Globus pallidus (tissue), 1 donor: ENCODE measurements at places on chromosomes 13 and 19.

DNA sequence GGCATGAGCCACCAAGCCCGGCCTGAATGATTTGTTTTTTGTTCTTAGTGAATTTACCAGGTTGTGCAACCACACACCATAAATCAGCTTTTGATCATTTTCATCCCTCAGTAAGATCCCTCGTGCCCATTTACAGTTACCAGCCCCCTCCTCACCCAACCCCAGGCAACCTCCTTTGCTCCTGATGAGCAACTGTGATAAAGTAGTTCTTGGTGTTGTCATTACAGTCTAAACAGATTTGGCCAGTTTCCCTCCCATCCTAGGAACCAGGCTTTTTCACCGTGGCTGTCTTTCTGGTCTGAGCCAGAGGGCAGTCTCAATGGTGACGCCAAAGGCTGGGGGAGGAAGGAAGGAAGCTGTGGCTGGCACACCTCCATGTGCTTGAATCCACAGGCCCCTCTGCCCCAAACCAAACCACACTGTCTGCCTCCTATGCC lies 61.2 kb upstream of the WDFY2 start:
- DNase-seq = peak; percentile 24

- DNase-seq = no peak
These were observed 2.2 kb downstream of the ZIC2 start for GRCh38 chr13:99983499-99984401.

DNA sequence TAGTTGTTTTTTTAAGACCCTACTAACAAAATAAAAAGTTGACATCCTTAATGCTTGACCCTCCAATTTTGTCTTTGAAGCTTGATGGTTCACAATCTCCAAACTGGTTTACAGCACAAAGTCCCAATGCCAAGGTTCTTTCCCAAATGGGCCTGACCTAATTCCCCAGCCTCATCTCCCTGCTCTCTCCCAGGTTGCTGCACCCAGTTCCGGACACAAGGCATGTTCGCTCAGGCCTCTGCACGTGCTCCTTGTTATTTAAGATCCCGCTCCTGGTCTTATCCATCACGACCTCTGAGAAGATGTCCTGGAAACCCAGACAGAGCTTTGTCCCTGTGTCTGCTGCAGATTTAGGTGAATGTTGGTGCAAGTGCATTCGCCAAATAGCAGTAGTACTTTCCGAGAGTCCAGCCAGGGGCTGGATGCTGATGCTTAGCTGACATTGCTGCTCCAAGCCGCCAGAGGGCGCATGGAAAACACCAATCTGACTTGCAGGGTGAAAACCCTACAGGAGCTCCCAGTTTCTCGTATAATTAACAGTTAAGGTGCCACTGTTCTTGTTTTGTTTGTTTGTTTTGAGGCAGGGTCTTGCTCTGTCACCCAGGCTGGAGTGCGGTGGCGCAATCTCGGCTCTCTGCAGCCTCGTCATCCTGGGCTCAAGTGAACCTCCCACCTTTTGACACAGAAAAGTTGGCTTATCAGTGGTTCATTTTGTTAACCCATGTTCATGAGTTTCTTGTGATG lies 18.5 kb downstream of the LYPD3 start:
- peak; percentile 69 for DNase-seq

- DNase-seq = no peak
These were observed 302.6 kb downstream of the ATP8A2 start for GRCh38 chr13:25674371-25674770.

DNA sequence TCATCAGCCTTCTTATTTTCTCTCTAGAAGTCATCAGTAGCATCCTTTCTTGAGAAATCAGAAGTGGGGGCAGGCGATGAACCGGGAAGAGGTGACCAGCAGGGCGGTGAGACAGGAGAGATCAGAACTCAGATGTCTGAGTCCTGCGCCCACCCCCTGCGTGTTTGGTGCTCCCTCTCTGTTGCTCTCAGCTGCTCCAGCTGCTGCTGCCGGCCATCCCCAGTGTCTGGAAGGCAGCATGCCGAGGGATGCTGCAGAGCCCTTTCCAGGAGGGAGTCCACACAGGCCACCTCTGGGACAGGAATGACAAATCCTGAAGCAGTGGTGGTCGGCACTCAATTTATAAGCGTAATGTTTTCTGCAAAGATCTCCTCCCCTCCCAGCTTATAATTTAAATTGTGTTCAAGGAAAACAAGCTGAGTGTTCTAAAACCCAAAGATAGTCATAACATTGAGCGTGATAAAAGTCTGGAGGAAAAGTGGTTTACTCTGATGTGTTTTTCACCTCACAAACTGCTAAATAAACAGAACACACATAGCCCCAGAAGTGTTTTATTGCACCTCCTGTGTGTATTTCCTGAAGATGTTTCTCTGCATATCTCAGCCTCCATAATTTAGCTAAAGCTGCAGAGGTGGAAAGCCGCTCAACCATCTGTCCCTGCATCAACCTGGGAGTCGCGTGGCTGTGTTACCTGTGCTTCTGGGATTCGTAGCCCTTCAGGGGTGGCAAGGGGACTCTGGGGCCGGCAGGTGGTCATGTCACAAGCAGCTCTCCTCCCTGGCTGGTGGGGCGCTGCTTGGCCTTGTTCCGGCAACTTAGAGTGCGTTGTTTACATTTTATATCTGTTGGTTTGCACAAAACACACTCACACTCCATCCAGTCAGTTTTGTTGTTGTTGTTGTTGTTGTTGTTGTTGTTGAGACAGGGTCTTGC lies 191.2 kb downstream of the USP12 start:
- DNase-seq = no peak

DNA sequence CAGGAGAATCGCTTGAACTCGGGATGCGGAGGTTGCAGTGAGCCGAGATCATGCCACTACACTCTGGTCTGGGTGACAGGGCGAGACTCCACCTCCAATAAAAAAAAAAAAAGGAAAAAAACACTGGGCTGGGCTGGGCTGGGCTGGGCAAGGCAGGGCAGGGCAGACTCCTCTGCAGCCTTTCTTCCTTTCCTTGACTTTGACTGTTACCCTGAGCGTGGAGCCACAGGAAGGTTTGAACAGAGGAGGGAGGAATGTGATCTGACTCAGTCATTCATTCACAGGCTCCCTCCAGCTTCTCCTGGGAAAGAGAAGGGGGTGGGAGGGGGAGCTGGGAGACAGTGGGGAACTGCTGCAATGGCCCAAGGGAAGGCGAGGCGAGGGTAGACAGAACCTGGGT lies 2.7 kb upstream of the ACTN4 start:
- DNase-seq = no peak

DNA sequence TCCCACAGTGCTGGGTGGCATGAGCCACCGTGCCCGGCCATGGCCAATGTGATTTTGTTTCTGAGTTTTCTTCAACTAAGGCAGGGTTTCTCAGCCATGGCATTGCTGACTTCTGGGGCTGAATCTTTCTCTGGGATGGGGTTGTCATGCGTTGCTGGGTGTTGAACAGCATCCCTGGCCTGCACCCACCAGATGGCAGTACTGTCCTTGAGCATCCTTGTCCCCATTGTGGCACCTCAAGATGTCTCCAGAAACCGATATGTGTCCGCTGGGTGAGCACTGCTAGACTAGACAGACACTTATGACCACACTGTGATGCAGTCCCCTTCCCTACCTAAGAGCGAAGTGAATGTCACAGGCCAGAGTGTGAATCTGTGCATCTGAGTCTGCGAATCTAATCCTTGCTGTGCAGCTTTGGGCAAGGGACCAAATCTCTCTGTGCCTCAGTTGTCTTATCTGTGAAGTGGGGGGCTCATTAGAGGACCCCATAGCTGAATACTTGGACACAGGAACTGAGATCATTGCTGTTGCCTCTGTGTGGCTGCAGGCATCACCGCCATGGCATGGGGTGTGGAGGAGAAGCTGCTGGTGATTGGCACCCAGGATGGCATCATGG lies 50.3 kb upstream of the SIN3B start:
- DNase-seq = no peak

DNA sequence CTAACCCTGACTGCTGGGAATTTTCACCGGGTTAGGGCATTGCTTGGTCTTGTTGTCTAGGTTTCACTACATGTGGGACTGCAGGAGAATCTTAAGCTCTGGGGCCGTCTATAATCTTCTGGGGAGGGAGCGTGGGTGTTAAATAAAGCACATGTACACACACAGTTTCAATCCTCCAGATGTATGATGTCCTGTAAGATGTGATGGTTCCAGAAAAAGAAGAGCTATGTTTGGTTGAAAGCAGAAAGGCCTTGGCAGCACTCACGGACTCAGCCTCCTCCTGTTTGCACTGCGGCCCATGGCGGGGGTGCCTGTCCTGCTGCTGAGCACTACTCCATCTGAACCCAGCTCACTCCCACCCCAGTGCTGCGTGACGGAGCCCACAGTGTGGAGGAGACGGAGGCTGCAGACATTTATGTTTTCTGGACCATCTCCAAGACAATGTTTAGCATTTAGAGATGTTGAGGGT lies 343.5 kb downstream of the TEX29 start:
- no peak for DNase-seq

GRCh38 chr19:8074501-8074900 lies 21.9 kb downstream of the CCL25 start:
- DNase-seq = no peak

- DNase-seq = peak; percentile 11
These were observed 841 bp upstream of the ZNF223 start for GRCh38 chr19:44050740-44051649.

- DNase-seq = no peak
These were observed 8.0 kb downstream of the HCN2 start for GRCh38 chr19:597406-598315.

- no peak for DNase-seq
These were observed 219.9 kb upstream of the IRS2 start for GRCh38 chr13:110006304-110006703.

DNA sequence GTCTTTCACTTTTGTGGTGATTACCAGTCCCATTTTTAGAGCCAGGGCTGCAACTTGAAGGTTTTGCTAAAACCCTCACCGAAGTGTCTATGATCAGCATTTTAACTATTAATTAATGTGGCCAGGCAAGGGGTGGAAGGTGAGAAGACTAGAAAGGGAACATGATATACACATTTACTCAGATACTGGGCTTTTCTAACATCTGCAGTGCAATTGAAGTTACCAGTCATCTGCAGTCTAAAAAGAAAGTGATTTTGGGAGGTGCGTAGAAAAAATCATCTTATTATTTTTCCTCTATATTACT lies 481 bp downstream of the ALOX5AP start:
- no peak for DNase-seq

GRCh38 chr13:19069684-19070397 lies 111.8 kb downstream of the TUBA3C start:
- no peak for DNase-seq

- no peak for DNase-seq
These were observed 96.7 kb downstream of the CRYL1 start for GRCh38 chr13:20428666-20429644.

DNA sequence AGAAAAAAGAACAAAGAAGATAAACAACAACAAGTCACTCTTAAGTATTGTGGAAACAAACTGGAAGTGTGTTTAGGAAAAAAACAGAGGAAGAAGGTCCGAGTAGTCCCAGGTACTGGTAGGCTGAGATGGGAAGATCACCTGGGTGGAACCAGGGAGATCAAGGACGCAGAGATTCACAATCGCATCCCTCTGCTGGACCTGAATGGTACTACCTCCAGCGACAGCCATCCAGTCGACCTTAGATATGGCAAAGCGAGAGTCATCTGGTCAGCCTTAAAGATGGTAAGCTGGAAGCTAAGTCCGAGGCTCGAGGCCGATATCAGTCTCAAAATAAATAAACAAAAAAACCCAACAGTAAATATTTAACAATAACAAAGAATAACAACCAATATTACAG lies 44.9 kb upstream of the ZNF91 start:
- DNase-seq = no peak

GRCh38 chr19:2743099-2743498 lies 3.3 kb upstream of the SLC39A3 start:
- DNase-seq = no peak

- no peak for DNase-seq
These were observed 16.7 kb downstream of the TSKS start for GRCh38 chr19:49746206-49746958.

- no peak for DNase-seq
These were observed 56.1 kb downstream of the ENOX1 start for GRCh38 chr13:43730642-43731041.

- peak; percentile 90 for DNase-seq
These were observed 6.0 kb downstream of the TEKTIP1 start for GRCh38 chr19:3544742-3545668.

- no peak for DNase-seq
These were observed 91.3 kb downstream of the KCNRG start for GRCh38 chr13:50106559-50106958.
